Gastroesophageal sphincter (tissue), 4 donors: ENCODE measurements at places on chromosomes 4 and X.

DNA sequence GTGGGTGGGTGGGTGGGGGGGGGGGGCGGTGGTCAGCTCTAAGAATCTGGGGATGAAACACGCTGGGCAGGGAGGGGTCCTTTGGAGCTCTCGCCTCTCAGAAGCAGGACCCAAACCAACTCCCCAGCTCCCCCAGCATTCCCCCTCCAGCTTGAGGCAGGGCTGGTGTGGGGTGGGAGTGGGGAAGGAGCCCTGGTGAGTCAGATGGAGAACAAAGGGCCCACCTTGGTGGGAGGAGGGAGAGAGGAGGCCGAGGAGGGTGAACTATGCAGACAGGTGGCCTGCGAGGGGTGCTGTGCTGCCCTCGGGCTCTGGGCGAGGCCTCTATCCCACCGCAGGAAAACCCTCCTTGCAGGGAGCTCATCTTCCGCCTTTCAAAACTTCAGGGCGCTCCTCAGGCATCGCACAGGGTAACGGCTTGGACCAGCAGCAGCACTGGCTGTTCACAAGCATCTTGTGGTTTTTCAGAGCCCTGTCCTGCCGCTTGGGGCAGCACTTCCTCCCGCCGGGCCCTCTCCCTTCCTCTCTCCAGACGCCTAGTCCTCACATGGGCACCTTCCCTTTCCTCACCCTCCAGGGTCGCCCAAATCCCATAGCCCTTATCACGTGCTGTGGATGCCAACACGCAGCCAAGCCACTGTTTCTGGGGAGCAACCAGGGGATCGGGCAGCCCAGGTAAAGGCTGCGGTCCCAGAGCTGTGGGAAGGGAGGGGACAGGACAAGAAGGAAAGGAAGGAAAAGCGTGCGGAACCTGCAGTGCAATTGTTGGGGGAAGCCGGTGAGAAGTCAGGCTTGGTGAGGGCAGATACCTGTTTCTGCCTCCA is 34.0 kb upstream of the GRPEL1 start:
- ATAC-seq, result peak; percentile 62

GRCh38 chr4:12138488-12138887 is 709.8 kb upstream of the HS3ST1 start:
- ATAC-seq, result no peak

- no peak for ATAC-seq
These were observed 14.1 kb downstream of the NSG1 start for GRCh38 chr4:4401036-4401435.

- no peak for ATAC-seq
These were observed 4.4 kb downstream of the MTMR1 start for GRCh38 chrX:150697641-150698040.

DNA sequence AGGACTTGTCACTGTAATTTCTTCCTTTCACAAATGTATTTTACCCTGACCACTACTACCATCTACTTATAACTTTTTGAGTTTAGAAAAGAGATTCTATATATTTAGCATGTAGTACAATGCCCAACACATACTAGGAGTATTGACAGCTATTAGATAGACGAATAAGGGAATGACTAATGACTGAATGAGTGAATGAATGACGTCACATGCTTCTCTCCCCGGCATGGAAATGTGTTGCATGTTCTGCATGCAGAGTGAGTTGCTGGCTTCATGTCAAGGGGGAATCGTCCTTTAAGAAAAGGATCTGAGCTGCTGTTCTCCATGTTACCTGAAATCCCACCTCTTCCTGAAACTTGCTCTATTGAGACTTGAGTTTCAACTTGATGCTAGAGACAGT is 87.4 kb upstream of the AMELX start:
- no peak for ATAC-seq

DNA sequence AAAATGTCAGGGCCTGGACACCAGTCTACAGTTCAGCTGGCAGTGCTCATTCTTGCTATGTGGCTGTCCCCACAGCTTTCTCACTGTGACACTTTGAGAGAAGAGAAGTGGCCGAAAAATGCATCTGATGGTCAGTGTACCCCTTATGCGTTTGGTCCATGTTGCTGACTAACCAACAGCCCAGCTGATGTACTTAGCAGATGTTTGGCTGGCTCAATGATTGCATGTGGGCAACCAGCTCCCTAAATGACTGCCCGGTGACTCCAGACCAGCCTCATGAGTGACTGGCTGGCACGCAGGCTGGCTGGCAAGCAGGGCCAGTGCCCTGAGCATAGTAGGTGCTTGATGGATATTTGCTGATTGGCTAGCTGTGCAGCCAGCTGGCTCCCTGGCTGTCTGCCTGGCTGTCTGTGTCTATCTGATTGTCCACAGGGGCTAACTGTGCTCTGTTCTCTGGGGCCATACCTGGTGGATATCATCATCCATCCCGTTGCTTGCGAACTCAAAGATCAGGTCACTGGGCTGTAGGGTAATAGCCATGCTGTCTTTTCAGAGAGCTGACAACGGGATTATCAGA is 29.4 kb downstream of the ELF4 start:
- no peak for ATAC-seq

- ATAC-seq, result no peak
These were observed 157.5 kb upstream of the ATP6AP2 start for GRCh38 chrX:40423299-40423698.

DNA sequence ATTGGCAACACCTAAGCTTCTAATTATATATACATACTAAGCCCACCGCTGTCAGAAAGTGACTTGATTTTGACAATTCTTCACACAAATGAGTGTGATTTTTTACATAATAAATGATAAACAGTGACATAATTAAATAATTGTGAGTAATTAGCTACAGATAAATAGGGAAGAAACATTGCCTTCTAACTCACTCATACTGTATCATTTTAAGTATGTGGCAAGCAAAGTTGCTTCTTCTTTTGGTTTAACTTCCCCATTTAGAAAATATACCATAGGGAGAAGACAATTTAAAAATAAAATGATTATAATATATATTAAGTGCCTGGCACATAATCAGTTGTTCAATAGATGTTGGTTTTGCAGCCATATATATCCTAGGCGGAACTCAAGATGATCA is 644.2 kb downstream of the FSTL5 start:
- ATAC-seq, result no peak
